ENCODE measurements at places on chromosomes 7 and 10. TPM values are rescaled to one million over a fixed set of nuclear protein-coding genes. Genes with fewer than 3 reads are reported as not detected.

GRCh38 chr7:132192809-132193208 lies 383.5 kb downstream of the PLXNA4 start:
- no peak for DNase-seq
- H3K36me3 ChIP-seq = no peaks in the 10 kb centered on the region
- H3K4me1 ChIP-seq = no peaks in the 10 kb centered on the region
- H3K27me3 ChIP-seq = no peaks in the 10 kb centered on the region

GRCh38 chr10:3747984-3748383 lies 37.0 kb downstream of the KLF6 start:
- H3K36me3 ChIP-seq = no peaks in the 10 kb centered on the region
- H3K4me1 ChIP-seq = peaks cover 11% of the 10 kb centered on the region
- H3K27me3 ChIP-seq = no peaks in the 10 kb centered on the region
- no peak overlapping the region for H3K4me3 ChIP-seq

DNA sequence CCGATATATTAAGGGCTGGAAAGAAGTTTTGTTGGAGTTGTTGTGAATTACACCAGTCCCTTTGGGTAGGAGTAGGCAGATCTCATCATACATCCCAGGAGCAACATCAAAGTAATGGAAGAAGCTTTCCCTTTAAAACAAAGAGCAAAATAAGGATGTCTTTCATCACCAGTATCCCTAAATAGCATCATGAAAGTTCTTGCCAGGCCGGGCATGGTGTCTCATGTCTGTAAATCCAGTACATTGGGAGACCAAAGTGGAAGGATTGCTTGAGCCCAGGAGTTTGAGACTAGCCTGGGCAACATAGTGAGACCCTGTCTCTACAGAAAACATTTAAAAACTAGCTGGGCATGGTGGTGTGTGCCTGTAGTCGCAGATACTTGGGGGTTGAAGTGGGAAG lies 38.7 kb downstream of the LRRC20 start:
- H3K4me3 ChIP-seq = no peak overlapping the region
- no peaks in the 10 kb centered on the region for H3K27me3 ChIP-seq
- no peaks in the 10 kb centered on the region for H3K4me1 ChIP-seq
- no peak for DNase-seq
- no peak overlapping the region for H3K27ac ChIP-seq

DNA sequence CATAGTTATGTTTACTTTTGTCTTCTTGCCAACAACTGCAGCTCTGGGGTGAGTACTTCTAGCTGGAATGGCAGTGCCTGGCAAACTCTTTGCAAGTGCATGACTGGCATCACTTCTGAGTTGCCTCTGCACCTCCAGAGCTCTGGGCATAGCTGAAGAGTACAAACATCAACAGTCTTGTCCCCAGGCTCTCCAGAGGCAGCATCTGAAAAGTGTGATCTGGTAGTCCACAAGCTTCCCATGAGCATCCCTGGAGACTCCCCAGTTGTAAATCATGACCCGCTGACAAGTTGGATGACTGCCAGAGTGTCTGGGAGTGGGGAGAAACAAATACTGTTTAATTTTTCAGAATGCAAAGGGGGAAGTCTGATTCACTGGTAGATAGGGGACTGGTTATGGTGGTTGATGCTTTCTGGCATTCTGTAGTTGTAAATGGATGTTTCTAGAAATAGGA lies 138.9 kb upstream of the CDK13 start:
- H3K4me1 ChIP-seq = no peaks in the 10 kb centered on the region
- H3K4me3 ChIP-seq = no peak overlapping the region
- peaks cover 1% of the 10 kb centered on the region for H3K27me3 ChIP-seq
- H3K27ac ChIP-seq = no peak overlapping the region
- no peak for DNase-seq

DNA sequence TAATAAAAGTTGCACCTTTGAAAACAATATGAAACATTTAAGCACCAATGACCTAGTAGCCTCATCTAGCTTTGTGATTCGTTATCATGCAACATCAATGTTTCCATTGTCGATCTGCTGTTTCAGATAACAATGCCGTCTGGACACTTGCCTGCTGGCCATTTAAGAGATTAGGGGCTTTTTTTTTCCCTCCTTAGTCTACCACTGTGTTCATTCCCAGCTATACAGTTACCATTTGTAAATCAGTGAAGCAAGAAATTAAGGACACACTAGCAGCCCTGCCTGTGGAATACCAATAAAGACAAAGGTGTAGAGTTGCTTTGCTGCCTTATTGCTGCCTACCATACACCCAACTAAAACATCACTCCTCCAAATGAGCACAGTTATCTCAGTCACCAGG lies 37.6 kb upstream of the MYO3A start:
- H3K36me3 ChIP-seq = no peaks in the 10 kb centered on the region
- DNase-seq = no peak
- no peaks in the 10 kb centered on the region for H3K4me1 ChIP-seq
- H3K27me3 ChIP-seq = no peaks in the 10 kb centered on the region
- H3K27ac ChIP-seq = no peak overlapping the region

GRCh38 chr7:92246360-92247101 lies 757 bp downstream of the ANKIB1 start:
- DNase-seq = no peak
- H3K27me3 ChIP-seq = no peaks in the 10 kb centered on the region
- peaks cover 52% of the 10 kb centered on the region for H3K4me1 ChIP-seq
- peaks cover 3% of the 10 kb centered on the region for H3K36me3 ChIP-seq
- peak overlapping the region; percentile 97 for H3K27ac ChIP-seq

HERPUD2 gene
- total RNA-seq = 25.7 TPM

DGKI gene
- total RNA-seq = 1.1 TPM

FAM107B gene
- 11.0 TPM for total RNA-seq
